Islet precursor cell (in vitro differentiated cells): ENCODE measurements at places on chromosomes 4 and X.

DNA sequence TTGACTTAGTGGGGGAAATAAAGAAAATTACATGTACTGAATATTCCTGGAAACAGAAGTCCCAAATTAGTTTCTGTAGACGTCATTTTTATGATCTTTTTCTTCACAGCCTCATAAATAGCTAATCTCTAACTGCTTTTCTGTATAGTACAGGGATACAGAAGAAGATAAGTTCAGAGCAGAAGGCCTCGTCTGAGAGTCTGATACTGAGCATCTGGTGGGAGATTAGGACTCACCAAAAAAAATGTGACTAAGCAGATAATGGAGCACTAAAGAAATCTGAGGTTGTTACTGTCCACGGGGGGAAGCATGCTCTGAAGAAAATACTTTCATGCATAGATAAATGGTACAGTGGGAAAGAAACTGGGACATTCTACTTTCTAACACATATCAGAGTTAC, 115.3 kb upstream of the TRPC5 start:
- DNase-seq = no peak

- peak; percentile 54 for DNase-seq
These were observed 1138.8 kb downstream of the ARAP2 start for GRCh38 chr4:35105486-35105885.

DNA sequence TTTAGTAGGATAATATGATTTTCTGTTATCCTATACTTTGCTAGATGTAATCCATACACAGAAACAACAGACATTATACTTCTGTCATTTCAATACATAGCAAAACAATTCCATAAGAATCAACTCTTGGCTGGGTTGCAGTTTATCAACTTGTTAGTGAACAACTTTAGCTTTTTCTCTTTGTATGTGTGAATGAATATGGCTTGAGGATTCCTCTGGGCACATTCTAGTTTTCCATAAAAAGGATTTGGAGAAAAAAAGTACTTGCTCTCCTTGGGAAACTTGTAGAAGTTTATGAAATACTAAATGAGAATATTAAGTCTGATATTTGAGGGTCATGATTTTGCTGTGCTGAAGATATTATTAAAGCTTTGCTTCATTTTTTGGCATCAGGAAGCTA, 210.7 kb upstream of the GIMD1 start:
- no peak for DNase-seq

GRCh38 chr4:55754754-55755350, 64.7 kb upstream of the EXOC1L start:
- DNase-seq = no peak

DNA sequence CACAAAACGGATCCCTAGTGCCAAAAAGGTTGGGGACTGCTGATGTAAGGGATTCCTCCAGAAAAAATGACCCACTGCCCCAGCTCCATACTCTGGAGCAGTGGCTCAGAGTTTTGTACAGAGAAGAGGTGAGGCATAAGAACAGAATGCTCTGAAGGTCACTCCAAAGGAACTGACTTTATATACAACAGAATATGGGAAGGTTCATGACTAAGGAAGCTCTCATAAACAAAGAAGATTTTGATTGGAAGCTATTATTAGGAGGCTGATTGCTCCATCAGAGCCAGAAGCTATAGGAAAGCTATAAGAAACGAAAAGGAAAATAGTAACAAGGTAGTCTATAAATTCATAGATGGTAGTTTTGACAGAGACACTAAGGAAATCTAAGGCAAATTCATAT, 203.1 kb downstream of the SLC7A11 start:
- DNase-seq = no peak

- DNase-seq = no peak
These were observed 32.9 kb upstream of the DCX start for GRCh38 chrX:111444881-111445280.

DNA sequence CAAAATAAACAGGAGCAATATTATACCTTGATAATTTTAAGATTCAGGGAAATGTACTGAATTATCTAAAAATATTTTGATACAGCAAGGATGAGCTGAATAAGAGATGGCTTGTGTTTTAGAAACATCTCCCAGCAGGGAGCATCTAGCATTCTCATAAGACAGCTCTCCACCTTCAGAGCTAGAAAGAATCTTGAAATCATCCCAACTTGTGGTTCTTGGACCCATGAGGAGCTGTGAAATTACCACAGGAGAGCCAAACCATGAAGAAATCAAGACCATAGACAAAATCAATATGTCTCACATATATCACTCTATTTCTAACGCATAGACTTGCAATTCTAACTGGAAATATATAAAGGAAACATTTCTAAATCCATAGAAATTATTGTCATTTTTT, 210.6 kb upstream of the DKK2 start:
- no peak for DNase-seq

DNA sequence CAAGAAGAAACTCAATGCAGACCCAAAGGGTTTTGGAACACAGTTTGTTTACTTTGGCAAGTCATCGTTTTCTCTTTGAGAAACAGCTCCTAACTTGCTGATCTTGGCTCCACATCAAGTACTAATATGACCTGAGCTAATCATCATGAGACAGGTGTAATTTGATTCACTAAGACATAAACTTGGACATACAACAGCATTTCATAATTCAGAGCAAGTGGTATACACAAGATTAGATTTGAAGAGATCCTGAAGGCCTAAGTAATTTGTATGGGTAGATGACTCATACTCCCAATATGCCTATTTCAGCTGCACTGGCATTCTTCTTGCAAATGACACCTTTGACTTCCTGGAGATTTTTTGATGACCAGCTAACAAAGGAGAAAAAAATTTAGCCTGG, 1521.7 kb downstream of the RPA4 start:
- no peak for DNase-seq

DNA sequence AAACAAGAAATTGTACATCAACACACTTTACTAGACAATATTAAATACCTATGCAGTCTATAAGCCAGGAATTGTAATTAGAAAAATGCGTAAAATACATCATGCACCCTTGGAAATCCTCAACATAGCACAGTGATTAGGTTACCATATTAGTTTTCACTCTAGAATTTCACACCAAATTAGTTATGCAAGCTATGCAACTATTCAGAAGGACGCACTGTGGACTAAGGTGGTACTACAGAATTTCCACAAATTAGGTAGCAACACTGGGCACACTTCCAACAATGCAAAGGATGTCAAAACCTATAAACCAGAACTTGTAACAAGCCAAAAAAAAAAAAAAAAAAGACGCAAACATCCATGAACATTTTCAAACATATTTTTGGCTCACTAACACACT, 71.1 kb upstream of the ZCCHC13 start:
- no peak for DNase-seq

GRCh38 chr4:31427691-31428090, 707.5 kb downstream of the PCDH7 start:
- DNase-seq = no peak

- DNase-seq = no peak
These were observed 210.4 kb upstream of the AFF2 start for GRCh38 chrX:148290041-148290440.

DNA sequence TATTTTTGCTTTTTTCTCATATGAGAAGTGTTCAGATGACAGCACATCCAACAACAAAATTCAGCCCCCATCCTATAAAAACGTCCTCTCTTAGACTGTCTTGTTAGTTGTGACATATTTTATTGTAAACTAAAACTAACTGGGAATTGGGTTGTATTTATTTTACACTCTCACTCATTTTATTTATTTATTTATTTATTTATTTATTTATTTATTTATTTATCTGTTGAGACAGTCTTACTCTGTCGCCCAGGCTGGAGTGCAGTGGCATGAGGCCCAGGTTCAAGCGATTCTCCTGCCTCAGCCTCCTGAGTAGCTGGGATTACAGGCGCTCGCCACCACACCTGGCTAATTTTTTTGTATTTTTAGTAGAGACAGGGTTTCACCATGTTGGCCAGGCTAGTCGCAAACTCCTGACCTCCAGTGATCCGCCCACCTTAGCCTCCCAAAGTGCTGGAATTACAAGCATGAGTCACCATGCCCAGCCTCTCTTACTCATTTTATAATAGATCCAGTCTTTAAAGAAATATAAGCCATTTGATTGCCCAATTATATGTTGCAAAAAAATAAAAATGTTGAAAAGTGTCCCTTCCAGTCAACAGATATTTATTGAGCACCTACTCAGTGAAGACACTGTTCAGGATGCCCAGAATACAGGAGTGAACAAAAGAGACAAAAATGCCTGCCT, 44.6 kb downstream of the PALLD start:
- no peak for DNase-seq
